HTR-8/SVneo (cell line): ENCODE measurements at places on chromosomes 6 and 20.
A peak's percentile ranks its signal among the peaks of the same experiment; 100 is the strongest.

- DNase-seq, result no peak
Measured at GRCh38 chr20:51505566-51505965, 37.0 kb downstream of the NFATC2 start.

- DNase-seq, result no peak
Measured at GRCh38 chr20:36929290-36929689, 22.2 kb downstream of the SAMHD1 start.

DNA sequence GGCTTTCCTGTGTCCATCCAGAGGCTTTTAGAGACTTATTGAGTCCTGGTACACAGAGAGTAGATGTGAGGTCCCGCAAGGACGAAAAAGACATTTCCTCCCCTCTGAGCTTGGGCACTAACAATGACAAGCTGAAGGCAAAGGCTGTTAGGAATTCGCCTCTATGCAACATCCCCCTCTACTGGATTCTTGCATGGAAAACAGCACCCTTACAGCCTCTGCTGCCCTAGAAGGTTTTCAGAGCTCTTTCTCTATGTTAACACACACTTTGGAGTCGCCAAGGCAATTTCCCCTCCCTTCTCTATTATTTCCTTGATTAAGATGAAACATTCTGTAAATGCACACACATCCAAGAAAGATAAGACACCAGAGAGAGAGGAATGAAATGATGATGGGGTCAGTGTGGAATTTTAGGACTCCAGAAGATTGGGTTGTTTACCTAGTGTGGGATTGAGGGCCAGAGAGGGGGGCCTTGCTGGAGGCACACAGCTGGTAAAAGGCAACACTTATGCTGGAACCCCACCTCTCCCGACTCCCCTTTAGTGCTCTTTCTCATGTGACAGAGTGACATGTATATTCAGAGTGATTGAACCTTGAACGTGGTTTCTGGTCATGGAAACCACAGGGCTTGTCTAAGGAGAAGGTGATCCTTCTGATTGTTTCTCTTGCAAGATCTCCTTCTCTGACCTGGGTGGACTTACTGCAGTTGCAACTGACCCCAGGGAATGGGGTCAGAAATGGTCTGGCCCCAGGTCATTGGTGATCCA, 300.7 kb downstream of the CLIC5 start:
- peak; percentile 88 for DNase-seq

DNA sequence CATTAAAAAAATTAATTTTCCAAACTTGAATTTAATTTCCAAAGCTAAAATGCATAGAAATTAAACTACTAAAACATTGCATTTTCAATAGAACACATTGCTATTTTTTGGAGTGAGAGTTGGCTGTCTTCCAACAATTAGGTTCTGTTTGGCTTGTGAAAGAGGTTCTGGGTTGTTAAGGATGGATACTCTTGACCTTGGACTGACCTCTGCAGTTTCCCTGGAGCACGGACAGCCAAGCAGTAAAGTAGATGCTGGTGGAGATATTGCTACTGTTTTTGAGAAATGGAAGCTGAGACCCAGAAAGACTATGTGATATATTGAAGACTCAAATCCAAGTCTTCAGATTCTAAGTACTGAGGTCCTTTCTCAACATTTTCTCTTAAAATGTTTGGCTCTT, 95.9 kb upstream of the CHD6 start:
- no peak for DNase-seq

DNA sequence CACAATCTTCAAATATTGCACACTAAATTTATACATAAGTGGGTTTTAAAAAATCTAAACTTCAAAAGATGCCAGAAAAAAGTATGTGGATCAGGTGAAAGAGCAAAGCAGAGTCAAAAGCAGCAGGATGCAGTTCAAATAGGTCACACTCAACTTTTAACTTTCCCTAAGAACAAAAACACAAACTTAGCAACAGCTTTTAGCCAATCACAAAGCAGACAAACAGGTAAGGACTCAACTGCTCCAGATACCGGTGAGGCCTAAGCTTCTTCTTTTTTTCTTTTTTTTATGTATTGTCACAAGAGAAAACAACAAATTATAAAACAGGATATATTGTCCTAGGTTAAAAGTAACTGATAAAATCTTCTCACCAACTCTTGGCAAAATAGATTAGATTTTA, 74.7 kb downstream of the SESN1 start:
- no peak for DNase-seq

GRCh38 chr6:30768634-30769087, 24.3 kb upstream of the IER3 start:
- no peak for DNase-seq

DNA sequence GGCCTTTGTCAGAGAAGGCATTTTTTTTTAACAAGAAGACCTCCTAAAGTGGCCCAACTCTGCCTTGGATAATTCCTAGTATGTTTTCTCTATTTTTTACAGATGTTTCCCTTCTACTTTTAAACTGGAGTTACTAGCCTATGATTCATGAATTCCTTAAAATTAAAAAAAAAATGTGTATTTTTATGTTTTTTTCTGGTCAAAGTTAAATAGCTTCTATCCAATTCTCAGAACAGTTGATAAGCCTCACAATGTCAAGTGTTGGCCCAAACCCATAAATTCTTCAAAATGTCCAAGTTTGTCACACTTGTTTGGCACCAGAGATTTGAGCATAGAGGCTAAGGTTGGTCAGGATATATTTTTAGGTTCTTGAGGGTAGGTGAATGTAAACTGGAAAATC, 64.0 kb downstream of the JAG1 start:
- no peak for DNase-seq

- DNase-seq, result no peak
Measured at GRCh38 chr6:154538640-154539191, 28.2 kb upstream of the CNKSR3 start.

GRCh38 chr20:20593447-20594170, 118.8 kb downstream of the RALGAPA2 start:
- DNase-seq, result peak; percentile 20

GRCh38 chr20:53738039-53738944, 144.7 kb upstream of the ZNF217 start:
- DNase-seq, result peak; percentile 84

GRCh38 chr6:100465701-100466409, 1.1 kb upstream of the SIM1 start:
- DNase-seq, result no peak

DNA sequence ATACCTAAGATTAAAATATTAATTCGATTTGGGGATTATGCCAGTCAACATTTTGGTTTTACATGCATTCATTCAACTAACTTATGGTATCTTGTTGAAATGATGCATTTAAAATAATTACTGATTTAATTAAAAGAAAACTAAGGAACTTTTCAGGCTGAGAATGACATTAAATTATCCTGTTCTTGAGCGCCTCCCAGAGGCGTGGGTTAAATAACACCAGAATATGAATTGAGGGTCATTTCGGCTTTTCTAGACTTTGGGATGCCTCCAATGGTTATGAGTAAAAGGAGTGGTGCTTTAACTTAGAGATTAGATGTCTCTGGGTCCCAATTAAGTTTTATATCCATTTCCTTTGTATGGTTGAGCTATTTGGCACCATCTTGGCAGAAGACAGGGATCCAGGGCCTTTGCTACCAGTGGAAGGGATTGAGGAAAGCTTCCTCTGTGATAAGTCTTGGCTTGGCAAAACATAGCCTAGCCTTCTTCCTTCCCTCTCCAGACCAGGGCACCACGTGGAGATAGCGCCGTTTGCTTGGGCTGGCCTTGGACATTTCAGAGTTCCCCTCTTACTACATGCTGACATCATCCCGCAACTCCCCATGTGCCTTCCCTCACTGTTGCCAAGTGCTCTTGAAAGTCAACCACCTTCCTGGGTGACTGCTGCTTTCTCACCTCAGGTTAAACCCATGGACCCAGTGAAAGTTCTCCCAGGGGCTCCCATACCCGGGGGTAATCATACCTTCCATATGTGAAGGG, 28.7 kb downstream of the GNAS start:
- DNase-seq, result no peak

DNA sequence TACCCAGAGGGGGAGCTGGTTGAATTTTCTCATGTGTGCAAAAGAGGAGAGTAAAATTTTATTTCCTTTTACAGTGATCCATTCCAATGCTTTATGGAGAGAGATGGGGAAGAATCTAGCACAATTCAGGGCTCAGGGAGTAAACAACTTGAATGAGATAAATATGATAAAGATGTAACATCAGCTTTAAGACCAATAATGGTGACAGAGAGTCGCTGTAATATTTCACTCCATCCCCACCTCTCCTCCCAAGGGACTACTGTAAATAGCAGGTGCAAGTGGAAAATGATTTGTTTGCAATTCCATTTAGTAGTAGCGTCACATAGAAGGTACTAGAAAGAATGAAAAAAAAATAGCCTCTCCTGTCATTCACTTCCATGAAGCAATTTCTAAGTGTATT, 4.8 kb downstream of the CRISP3 start:
- no peak for DNase-seq

DNA sequence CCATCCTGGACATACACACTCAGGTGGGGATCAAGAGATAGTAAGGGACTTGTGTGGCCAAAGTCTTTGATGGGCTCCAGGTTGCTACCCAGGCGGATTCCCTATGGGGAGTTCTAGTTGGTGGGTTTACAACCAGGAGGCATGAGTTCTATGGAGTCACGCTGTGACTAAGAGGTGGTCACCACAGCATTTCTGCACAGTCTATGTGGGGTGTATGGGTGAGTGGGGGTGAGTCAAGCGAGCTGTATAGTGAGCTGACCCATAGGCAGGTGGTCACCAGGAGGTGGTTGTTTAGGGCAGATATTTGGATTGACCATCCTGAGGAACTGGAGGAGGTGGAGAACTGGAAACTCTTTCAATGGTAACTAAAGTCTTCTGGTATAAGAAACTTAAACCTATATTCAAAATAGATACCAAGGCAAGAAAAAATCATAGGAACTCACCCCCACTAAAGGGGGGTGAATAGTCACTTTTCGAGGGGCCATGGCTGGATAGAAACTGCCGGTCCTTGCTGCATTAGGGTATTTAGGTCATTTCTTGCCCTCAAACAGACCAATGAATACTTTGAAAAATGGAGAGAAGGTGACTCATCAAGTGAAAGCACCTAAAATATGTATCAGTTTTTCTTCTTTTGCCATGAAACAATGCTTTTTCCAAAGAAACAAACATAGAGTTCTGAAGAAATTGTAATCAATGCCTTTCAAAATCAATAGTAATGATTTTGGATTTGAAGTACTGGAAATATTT, 84.3 kb upstream of the NRN1 start:
- DNase-seq, result no peak

DNA sequence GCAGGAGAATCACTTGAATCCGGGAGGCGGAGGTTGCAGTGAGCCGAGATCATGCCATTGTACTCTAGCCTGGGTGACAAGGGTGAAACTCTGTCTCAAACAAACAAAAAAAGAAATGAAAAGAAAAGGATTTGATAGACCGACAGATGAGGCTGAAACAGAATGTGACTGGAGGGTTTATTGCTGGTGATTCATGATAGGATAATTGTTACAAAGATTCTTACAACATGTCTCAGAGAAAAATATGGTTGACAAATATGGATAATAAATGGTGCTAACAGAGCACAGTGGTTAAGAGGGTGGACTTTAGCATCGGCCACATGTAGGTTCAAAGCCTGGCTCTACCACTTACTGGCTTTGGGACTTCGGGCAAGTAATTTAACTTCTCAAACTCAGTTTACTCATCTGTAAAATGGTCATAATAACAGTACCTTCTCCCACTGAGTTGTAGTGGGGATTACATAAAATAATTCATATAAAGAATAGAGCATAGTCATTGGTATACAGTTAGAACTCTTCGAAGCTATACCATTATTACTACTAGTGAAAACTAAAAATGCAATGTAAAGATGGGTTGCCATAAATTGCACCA, 131.9 kb downstream of the MAP3K7 start:
- no peak for DNase-seq

GRCh38 chr6:80541886-80542285, 435.4 kb downstream of the BCKDHB start:
- no peak for DNase-seq

- no peak for DNase-seq
Measured at GRCh38 chr20:48348022-48348421, 479.8 kb downstream of the PREX1 start.

GRCh38 chr6:133286765-133287164, 45.6 kb downstream of the EYA4 start:
- no peak for DNase-seq

DNA sequence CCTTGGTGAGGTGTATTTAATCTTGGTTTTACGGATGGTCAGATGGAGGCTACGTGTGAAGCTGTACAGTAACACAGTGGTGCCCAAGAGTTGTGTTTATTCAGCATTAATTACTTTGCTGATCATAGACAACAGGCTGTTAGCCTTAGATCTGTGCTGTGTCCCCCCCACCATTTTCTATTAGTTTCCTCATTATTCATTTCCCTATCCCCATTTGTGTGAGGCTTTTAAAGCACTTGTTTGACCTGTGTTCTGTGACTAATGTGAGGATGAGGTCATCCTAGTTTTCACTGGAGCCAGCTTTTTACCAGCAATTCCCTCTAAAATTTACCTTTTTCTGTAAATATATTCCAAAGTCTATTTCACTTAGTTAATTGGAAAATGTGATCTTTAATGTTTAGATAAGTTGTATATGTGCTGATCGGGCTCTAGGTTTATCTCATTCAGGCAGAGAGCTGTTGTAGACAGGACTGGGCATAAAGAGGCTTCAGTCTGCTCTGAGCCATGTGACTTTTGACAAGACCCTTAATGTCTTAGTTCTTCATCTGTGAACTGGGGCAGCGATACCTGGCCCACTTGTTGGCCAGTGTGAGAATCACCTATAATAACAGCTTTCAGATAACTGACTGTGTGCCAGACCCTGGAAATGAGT, 8.4 kb downstream of the MAPRE1 start:
- DNase-seq, result no peak

DNA sequence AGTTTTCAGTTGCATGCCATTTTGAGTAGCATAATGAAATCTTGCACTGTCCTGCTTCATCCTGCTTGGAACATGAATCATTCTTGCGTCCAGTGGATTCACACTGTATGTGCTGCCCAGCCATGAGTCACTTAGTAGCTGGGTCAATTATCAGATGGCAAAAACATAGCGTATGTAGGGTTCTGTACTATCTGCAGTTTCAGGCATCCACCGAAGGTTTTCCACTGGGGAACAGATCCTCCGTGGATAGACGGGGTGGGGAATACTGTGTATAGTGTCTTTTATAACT, 61.4 kb downstream of the IL22RA2 start:
- DNase-seq, result peak; percentile 8

DNA sequence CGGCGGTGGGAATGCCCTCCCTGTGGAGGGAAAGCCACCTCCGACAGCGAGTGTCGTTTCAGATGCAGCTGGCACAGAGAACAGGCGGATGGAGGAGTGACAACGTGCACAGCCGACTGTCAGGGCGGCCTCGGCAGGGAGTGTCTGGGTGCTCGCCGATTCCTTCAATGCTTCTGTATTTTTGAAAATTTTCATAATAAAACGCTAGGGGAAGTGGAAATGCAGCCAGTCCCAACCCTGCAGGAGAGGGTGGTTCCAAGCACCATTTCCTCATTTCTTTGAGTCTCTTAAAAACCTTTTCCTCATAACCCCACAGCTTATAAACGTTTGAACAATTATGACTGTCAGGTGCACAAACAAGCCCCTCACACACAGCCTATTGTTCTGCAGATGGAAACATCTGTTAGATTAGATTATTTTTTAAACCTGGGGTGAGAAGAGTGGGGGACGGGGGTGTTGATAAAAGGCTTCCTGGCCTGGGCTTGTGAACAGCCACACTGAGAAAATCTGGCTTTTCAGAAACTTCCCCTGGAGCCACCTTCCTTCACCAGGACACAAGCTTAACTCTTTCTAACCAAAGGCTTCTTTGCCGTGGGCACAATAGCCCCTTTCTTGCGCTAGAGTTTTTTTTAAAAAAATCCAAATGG, 228.9 kb downstream of the ANKRD60 start:
- no peak for DNase-seq
